ENCODE measurements at places on chromosomes 7 and 10.

GRCh38 chr10:126520751-126521317 is 132.6 kb upstream of the ADAM12 start:
- DNase-seq, result no peak

DNA sequence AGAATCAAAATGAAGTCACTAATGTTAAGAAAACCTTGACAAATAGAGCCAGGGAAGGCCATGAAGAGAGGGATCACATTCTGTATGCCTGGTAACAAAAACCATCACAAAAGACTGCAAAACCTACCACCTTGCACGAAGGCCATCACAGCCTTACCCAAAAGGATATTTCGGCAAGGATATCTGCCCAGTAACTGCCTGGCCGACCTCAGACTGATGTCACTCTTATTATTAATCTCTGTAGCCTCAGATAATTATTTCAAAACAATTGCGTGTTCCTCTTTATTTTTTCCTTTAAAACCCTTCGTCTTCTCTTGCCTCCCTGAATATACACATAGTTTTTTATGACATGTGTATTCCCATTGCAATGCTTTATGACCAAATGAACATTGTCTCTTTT is 52.5 kb downstream of the CDC14C start:
- DNase-seq, result no peak

- no peak for DNase-seq
These were observed 266.8 kb downstream of the INHBA start for GRCh38 chr7:41436139-41436538.

GRCh38 chr7:36021367-36021766 is 131.7 kb upstream of the EEPD1 start:
- DNase-seq, result no peak

GRCh38 chr7:54981913-54982312 is 36.9 kb upstream of the EGFR start:
- no peak for DNase-seq

- no peak for DNase-seq
These were observed 31.4 kb downstream of the IDE start for GRCh38 chr10:92542458-92542857.

DNA sequence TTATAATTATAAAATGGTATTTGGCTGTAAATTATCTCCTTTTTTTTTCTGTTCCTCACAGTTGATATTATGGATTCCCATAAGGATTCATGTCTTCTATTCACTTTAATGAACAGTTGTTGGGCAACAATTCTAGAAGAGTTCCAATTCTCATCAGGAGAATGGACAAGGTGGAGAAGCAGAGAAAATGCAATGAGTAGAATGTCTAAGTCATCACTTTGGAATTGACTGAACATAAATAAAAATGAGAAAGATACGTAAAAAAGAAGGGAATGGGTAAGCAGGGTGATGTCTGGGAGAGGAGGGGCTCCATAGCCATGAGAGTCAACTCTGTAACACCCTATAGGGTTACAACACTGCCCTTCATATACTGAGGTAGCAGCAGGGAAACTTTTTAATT is 1.8 kb upstream of the CAV2 start:
- no peak for DNase-seq

GRCh38 chr10:114244126-114244525 is 5.1 kb downstream of the VWA2 start:
- no peak for DNase-seq

GRCh38 chr10:71720288-71720687 is 710 bp upstream of the C10orf105 start:
- DNase-seq, result no peak

DNA sequence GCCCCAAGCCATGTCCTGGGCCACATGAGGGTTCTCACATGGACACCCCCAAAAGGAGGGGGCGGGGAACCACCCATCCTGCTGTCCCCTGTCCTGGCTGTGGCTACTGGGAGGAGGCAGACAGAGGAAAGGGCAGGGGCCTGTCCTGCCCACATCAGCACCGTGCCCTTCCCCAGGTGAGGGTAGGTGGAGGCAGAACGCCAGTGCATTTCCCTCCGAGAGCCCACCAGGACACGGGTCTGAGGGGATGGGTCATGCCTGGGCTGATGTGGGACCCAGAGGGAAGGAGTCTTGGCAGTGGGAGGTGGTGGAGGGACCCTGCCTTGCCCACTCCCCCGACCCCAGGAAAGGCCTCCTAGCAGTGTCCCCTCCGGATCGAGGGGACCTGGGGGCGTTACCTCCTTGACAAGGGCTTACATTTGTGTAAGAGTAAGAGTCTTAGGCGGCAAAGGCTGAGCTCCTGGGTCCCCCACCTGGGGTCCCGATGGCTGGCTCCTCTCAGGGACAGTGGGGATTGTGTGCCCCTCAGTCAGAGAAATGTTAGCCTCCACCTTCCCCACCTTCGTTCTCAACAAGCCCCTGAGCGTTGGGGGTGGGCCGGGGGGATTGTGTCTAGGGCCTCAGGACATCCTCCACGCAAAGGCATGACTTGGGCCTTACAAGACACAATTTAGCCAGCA is 6.1 kb downstream of the CRYGN start:
- DNase-seq, result no peak

- DNase-seq, result no peak
These were observed at the start of gene SH2D4B for GRCh38 chr10:80537736-80538480. SH2D4B (plus strand) TSS chr10:80537902; CDS start chr10:80538332, 430 bp downstream.

DNA sequence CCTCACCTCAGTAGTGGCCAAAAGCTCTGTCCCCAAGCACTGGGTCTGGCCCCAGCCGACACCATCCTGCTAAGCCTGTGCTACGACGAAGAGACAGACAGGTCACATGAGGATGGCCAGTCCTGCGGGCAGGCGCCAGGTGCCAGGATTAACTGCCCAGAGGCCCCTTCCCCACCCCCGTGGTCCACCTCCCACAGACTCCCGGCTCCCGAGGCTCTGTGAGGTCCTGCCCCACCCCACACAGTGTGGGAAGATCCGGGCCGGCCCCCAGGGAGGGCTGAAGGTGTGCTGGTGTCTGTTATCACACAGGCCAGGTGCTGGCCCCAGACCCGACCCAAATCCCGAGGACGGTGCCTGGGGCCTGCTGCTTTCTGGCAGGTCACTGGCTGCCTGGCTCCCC is 27.2 kb downstream of the CYP2W1 start:
- no peak for DNase-seq

DNA sequence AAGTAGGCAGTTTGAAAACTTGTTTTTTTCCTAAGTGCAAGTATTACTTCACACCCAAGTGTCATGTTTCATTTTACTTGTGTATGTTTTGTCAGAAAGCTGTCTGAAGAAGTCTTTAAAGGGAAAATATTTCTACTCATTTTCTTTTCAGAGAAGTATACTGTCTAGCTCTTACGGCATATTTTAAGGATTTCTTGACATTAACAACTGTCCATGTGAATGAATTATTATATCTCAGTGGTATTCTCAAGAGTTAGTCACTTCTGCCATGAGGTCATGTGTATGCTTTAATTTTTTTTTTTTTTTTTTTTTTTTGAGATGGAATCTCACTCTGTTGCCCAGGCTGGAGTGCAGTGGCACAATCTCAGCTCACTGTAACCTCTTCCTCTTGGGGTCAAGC is 229.5 kb downstream of the BICC1 start:
- DNase-seq, result no peak

GRCh38 chr10:122531939-122532338 is 28.6 kb upstream of the DMBT1 start:
- no peak for DNase-seq

DNA sequence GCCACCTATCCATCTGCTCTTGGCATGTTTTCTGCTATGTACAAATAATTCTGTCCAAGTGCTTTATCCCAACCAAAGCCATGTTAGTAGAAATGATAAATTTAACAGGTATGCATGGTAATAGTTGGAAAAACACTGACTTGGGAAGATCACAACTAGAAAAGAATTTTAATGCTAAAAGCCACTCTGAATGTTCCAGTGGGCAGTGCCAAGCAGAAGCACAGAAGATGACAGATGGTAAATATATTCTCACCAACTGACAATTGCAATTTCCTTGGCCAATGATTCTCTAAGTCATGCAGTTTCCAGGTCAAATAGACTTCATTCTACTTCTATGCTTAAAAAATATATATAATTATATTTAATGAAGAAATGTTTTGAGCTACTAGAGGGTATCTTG is 83.6 kb upstream of the SEMA3C start:
- DNase-seq, result no peak

DNA sequence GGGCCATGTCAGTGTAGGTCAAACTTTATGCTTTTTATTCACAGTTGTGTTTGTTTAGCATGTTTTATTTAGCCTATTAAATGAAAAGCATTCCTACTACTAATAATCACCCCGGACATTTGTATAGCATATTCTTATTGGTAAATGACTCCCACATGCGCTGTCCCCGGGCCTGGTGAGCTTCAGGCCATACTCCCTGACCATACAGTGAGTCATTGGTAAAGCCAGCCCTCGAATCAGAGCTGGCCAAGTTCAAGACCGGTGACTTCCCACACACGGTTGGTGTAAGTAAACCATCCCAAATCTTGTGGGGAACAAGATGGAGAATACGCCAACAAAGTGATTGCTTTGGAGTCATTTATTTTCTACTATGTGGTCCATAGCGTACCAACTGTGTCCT is 238.7 kb upstream of the TCF7L2 start:
- no peak for DNase-seq

DNA sequence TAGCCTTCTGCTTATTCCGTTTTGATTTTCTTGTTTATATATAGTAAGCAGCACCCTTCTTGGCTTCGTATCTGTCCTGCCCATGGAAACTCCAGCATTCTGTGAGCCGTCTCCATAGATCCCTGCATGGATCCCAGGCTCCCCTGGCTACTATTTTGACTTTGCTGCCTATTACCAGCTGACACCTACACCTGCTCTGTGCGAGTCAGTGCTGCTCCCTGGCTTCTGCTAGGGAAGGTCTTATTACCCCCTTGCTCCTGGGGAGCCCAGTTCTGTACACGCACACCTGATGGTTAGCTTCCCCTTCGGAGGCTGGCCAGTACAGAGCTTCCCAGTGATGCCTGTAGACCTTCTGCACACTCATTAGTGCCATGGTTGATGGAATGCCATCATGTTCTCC is 35.4 kb downstream of the NACAD start:
- no peak for DNase-seq

DNA sequence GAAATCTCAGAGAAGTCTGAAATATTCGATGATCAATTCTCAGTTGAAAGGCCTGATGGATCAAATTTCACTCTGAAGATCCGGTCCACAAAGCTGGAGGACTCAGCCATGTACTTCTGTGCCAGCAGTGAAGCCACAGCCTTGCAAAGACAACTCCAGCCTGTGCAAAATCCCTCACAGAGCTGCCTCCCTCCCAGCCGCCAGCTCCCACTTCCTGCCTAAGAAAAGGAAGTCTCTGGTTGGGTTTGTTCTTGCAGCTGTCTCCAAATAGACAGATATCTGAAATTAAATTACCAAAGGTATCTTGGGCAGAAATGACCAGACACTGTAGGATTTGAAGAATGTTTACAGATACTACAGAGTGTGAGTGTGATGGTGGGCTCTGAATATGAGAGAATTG is 43.4 kb upstream of the PRSS58 start:
- DNase-seq, result no peak

DNA sequence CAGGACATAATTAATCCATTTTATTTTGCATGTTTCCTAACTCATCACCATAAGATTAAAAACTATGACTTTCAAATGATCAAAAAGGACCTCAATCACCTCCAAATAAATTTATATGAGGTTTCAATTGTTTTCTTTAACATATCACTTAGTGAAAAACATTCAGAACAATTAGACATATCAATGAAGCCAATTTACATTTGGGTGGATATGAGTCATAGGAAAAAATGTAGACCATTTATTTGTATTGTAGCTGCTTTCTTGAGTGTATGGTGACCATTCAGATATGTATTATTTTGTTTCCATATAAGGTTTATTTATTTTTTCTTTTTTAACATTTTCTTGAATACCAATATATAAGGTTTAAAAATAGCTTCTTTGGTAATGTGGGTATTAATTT is 13.3 kb upstream of the EXOC6 start:
- DNase-seq, result no peak

DNA sequence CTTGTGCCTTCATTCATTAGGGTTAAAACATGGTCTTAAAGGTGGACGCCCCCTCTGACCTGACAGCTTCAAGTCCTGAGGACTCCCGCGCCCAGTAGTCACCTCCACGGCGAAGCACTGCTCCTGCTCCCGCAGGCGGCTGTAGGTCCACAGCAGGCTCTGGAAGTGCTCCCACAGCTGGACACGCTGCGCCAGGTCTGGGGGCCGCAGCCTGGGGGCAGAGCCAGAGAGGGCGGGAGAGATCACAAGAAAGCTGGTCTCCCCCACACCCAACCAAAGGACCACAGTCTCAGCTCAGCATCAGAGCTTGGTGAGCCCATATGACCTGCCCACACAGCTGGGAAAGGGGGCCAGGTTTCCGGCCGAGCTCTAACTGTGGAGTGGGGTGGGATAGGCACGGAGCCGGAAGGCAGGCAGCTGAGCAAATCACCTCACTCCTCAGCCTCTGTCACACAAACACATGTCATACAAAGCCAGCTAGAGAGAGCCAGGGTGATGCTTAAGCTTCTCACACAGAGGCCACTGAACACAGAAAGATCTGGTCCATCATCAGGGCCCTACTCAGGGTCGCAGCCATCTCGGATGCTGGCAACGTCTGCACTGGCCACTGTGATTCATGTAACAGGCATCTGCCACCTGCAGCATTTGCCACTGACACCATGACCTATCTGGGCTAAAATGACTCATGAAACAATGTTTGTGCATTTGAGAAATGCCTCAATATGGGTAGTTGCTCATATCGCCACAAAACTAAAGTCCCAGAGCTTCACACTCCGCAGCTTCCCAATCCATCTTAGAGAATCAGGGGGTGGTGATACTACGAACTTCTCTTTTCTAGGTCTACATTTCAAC is 12.6 kb downstream of the HPS1 start:
- no peak for DNase-seq
